SK-N-MC (cell line): ENCODE measurements at places on chromosomes 7 and 10.

DNA sequence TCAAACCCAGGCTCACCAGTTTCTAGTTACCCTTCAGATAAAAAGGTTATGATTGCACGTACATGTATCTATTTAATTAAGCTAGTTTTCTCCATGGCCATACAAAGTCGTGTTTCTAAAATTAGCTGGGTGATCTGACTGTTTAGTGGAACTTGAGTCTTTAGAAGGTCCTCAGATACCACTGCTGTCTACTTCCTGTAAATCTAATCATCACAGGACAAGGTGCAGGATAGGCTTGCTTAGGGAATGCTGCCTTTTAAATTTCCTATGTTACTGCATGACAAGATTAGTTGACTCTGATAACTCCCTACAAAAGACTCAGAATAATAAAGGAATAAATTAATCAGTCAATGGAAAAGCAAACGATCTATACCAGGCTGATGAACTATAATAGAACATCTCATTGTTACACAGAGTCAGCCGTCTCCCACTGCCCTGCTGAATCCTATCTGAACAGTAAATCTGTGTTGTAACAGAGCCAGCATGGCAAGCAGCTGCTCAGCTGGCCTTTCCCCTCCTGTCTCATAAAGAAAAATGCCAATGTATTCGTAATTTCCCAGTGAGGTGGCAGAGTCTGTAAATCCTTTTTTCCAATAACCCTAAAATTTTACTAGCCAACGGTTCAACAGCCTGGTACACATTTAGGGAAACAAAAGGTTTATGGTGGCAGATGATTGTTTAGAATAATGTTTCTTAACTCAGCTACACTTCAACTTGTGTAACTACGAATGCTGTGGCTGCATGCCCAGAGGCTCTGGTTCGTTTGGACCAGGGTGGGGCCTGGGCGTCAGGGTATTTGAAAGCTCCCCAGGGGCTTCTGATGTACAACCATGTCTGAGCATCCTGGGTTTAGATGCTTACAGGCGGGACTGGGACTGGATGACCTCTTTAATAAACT, 318.0 kb downstream of the PAXIP1 start:
- DNase-seq, result no peak

GRCh38 chr10:63583397-63583796, 62.2 kb downstream of the REEP3 start:
- DNase-seq, result no peak

DNA sequence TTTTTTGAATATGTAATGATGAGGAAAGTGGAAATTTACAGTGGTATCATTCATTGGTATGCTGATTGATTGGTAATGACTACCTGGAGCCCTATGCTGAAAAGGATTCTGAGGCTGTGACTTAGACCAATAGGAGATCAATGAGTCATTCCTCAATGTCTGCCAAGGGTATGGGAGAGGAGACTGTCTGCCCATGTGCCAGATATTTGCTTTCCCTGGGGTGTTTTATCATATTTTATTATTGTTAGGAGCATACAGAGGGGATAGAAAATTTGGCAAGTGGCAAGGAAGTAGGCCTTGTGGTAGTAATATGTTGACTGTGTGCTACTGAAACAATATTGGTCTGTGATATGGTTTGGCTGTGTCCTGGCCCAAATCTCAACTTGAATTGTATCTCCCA, 54.8 kb downstream of the ASAH2B start:
- no peak for DNase-seq

- no peak for DNase-seq
Observed at GRCh38 chr7:147296201-147296600, 1179.6 kb downstream of the CNTNAP2 start.

DNA sequence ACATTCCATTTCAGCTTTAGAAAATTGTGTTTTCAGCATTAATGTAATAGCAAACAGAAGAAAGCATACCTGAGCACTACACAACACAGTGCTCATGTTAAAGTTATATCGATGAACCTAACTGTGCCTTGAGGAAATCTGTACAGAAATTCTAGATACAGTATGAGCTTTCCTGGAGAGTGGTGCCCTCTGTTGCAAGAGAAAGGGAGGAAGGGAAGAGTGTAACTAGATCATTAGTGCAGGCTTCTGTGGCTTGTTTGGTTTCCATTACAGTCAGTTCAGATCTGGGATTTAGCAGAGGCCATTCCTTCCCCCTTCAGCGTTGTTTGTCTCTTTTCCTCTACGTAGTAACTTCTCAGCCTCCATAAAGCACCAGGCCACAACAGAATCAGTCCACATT, 139.7 kb downstream of the HTR7 start:
- DNase-seq, result no peak

DNA sequence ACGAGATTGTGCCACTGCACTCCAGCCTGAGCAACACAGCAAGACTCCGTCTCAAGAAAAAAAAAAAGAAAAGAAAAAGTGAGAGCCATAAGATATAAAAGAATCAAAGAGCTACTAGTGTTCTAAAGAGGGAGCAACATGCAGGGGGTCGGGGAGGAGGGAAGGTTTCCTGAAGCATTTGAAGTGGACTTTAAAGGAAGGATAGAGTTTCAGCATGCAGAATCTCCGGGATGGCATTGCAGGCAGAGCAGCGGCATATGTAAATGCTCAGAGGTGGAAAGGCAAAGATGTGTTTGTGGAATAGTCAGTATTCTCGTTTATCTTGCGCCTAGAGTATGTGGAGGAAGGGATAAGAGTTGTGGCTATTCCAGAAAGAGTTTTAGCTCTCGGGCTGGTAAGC, 447.6 kb upstream of the NFE2L3 start:
- no peak for DNase-seq

GRCh38 chr7:143973870-143974416, 19.3 kb downstream of the OR2F1 start:
- no peak for DNase-seq

DNA sequence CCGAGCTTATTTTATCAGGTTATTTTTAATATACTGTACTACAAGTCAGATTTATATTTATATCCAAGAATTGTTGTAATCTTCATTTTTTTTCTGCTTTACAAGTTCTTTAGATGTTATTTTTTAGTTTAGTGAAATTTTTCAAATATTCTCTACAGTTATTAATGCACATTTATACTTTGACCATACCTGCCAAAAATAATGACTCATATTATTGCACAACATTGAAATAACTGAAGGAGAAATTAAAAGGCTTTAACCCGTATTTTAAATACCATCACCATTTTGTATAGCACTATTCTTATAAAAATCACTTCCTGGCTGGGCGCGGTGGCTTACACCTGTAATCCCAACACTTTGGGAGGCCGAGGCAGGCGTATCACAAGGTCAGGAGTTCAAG, 278.5 kb downstream of the BICC1 start:
- DNase-seq, result no peak

- DNase-seq, result no peak
Observed at GRCh38 chr10:77846718-77847311, 79.7 kb downstream of the DLG5 start.

GRCh38 chr7:94367949-94368348, 26.7 kb upstream of the COL1A2 start:
- DNase-seq, result no peak

- no peak for DNase-seq
Observed at GRCh38 chr10:28331066-28331465, 28.2 kb upstream of the MPP7 start.

GRCh38 chr7:71739520-71740173, 607.7 kb downstream of the GALNT17 start:
- no peak for DNase-seq

- no peak for DNase-seq
Observed at GRCh38 chr7:37982423-37982822, 62.0 kb downstream of the EPDR1 start.

DNA sequence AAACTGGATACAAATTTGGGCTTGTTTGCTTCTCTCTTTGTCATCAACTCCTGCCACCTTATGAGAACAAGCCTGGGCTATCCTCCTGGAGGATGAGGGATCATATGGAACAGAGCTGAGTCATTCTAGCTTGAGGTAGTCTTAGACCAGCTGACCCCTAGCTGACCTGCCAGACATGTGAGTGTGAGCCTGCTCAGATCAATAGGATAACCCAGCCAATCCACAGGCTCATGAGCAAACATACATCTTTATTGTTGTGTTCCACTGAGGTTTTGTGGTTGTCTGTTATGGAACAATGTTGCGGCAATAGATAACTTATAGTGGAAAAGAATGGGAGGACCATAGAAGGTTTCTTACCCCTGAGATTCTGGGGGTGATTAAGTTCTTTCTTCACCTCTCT, 54.5 kb upstream of the FAM180A start:
- no peak for DNase-seq

DNA sequence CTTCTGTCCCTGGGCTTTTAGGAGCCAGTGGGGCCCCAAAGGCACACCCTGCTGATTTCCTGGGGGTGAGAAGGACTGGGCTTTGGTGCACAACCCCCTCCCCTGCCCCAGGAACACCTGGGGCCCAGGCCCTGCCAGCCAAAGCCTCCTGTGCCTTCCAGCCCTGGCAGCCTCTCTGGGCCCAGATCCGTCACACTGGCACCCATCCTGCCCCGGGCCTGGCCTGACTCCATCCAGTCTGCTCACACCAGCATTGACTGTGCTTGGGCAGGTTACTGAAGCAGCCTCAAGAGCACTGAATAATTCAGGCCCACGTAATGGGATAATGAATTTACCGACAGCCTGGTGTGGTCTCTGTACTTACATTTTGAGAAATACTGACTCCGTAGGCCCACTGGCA, 12.0 kb upstream of the COMTD1 start:
- no peak for DNase-seq

DNA sequence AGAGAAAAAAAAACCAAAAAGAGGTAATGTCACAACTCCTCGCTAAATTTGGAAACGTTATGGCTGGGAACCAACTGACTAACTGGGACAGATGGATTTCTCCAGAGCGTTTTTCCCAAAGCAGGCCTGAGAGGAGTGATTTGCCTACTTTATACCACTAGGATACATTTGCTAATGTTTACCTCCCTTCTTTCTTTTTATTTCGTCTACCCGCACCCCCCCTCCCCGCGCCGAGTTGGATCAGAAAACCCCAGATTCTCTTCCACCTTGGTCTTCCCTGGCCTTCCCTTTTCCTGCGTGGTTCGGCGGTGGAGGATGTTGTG, 7.2 kb downstream of the CPA2 start:
- DNase-seq, result no peak

DNA sequence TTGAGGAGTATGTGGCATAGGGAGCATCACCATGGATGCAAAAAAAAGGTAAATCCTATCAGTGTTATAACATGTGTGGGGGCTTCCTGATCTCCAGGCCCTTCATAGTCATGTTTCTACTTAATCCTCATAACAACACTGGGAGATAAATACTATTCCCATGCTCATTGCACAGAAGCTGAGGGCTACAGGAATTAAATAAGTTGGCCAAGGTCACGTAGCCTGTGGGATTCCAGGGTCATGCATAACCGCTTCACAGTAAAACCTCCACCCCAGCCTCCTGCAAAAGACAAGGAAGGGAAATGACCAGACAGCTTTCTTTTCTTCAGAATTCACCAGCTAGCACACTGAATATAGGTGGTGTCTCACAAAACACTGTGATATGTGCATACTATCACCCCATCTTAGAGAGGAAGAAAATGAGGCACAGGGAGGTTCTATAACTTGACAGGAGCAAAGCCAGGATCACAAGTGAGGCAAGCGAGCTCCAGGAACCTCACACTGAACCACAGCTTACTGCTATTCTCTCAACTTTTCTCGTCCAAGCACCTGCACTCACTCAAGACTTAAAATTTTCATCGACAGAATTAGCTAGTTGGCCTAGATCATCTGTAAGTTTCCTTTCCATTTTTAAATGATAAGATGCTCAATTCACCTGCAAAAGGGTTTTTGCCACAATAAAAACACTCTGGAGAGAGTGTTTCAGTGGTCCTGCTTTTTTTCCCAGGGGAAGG, 13.4 kb downstream of the JAZF1 start:
- DNase-seq, result no peak

GRCh38 chr7:33771422-33771821, 133.9 kb upstream of the BMPER start:
- DNase-seq, result no peak

DNA sequence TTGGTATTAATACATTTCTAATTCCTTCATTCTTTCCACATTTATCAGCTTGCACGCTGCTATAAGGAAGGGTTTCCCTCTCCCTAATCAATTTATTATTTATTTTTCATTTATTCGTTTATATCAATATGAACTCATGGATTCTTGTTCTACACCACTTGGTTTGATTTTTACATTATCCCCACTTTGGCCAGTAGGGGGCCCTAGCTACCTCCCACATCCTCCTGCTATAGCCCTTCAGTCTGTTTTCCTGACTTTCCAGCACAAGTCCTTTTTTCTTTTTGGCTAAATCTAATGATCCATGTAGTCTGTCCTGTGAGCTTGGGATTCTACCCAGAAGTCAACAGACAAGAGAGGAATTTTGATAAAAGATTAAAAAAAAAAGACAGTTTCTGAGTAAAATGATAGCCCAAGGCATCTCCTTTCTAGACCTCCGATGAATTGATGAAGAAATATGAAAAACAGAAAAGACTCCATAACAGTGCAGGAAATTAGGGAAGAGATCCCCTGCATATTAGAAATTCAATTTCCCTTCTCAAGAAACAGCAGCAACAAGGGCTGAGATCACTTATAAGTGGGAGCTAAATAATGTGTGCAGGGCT, 47.7 kb downstream of the LYZL2 start:
- no peak for DNase-seq

DNA sequence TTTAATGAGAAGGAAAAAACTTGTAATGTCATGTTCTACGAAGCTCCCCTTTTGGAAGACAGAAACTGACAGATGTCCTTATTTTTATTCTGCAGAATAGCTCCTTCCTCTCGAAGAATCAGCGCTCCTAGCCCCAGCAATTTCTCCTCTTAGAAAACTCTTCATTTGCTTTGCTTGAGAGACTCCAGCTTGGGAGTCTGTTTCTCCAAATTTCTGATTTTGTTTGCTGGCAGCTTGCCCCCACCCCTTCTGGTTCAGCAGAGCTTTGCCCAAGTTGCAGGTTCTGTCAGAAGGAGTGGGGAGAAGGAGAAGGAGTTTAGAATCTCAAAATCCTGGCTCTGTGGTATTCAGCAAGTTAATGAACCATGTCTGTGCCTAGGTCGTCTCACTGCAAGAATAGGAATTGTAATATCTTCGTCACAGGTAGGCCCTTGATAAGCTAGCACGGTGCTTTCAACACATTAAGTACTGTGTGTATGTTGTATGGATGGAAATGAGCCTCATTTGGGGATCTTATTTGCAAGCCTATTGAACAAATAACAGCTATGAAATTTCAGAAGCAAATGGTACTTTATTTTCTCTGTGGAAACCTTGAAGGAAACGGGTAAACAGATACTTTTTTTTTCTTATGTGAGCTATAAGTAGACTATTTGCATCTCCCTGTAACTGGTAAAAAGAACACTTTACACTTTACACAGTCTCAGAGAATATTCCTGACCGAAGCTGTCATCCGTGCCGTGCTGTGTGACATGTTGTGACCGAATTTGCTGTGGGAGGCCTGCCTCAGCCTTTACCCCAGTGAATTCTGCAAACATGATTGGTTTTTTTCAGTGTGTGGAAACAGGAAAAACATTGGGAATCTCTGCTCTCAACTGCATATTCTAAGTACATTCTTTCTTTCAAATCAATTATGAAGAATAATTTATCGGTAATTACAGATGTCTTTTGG, 290.9 kb downstream of the CAMK1D start:
- no peak for DNase-seq

GRCh38 chr10:128156999-128157755, 31.0 kb upstream of the MKI67 start:
- DNase-seq, result no peak

- DNase-seq, result no peak
Observed at GRCh38 chr7:138407792-138408191, 52.3 kb upstream of the TRIM24 start.

GRCh38 chr10:114042895-114043531, 653 bp upstream of the ADRB1 start:
- DNase-seq, result no peak

- DNase-seq, result no peak
Observed at GRCh38 chr10:130545122-130545521, 408.9 kb downstream of the GLRX3 start.

GRCh38 chr7:107432261-107432660, 37.6 kb upstream of the GPR22 start:
- no peak for DNase-seq
